Activated CD4-positive, CD25-positive, alpha-beta regulatory T cell (primary cell): ENCODE measurements at places on chromosomes 2 and 18.

DNA sequence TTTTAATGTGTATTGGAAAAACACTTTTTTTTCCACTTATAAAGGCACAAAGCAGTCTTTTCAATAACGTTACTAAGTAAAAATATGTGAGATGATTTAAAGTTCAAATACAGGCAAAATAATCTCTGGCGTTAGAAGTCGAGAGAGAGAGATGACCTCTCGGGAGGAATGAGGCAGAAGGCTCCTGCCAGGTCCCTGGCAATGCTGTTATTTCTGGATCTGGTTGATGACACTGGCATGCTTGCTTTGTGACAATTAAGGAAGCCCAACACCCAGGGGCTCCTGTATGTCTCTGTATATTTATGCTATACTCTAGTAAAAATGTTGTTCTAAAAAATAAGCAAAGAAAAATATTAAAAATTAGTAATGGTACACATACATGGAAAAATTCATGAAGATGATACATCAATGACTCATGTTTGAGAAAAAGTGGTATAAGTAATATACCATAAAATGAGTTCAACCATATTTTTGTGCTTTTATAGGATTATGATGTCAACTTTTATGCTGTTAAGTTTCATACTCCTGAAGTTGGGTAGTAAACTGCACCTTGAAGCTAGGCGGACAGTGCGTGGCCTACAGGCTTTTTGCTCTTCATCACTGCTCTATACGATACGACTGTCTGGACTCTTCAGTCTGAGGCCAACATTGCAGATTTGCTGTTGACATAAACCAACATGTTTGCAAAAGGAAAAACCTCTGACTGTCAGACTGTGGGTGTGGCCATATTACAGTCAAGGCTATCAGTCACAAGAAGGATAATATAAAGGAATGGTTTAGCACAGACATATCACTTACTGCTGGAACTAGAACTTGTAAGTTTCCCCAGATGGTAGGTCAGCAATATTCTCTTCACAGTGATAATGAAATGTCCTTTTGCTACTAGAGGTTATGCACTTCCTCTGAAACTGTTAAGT is 19.8 kb downstream of the VPS4B start:
- no peak for DNase-seq

- no peak for DNase-seq
Measured at GRCh38 chr2:190335225-190335559, 8.2 kb upstream of the INPP1 start.

DNA sequence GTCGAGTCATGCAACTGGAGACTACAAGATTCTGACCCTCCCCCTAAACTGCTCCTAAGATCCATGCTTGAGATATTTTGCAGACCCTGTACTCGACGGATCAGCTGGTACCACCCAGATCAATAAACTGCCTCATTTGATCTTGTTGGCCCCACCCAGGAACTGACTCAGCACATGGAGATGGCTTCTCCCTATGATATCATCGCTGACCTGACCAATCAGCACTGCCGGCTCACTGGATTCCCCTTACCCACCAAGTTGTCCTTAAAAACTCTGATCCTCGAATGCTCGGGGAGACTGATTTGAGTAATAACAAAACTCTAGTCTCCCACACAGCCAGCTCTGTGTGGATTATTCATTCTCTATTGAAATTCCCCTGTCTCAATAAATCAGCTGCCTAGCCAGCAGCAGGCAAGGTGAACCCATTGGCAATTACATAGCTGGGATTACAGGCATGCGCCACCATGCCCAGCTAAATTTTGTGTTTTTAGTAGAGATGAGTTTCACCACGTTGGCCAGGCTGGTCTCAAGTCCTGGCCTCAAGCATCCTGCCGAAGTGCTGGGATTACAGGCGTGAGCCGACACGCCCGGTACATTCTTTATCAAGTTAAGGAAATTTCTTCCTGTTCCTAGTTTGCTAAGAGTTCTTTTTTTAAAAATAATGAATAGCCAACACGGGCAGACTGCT is 43.6 kb downstream of the VPS54 start:
- no peak for DNase-seq

GRCh38 chr18:63617049-63617914 is 26.8 kb downstream of the SERPINB4 start:
- DNase-seq = no peak

- no peak for DNase-seq
Measured at GRCh38 chr2:208359632-208359986, 47.0 kb upstream of the PTH2R start.
